Activated naive CD4-positive, alpha-beta T cell treated with anti-CD3 and anti-CD28 coated beads for 36 hours (primary cell): ENCODE measurements at places on chromosomes 1 and 21. TPM values are rescaled to one million over a fixed set of nuclear protein-coding genes. Genes with fewer than 3 reads are reported as not detected.

DNA sequence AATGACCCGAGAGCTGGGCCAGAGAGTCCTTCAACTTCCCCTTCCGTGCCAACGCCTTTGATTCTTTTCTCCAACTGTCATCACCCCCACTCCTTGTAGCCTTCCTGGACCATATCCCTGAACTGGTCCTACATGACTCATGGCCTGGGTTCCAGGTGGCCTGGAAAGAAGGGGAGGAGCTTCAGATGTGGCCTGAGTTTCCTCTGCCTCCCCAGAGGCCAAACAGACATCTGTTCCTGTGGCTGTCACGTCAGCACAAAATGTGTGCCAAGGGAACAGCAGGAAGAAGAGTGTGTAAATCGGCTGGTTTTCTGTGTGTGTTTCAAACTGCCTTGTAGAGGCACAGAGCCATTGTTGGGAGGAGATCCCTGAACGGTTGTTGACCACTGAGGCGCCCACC, 24.9 kb upstream of the KIRREL1 start:
- no peak for DNase-seq

DNA sequence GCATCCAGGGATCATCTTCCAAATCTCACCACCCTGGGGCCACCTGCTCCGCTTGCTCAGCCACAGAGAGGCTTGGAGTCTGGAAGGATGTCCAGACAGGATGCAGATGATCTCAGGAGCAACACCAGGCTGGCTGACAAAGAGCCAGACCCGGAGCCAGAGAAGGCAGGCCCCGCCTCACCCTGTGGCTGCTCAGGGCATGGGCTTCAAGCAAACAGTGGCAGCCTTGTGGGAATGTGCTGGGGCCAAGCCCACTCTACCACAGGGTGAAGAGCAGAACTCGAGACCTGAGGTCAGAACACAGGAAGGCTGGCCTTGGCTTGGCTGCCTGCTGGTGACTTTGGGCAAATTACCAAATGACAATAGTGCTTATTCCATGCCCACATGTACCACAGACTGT, 45.5 kb downstream of the MRPL37 start:
- DNase-seq: no peak

The CAPN8 gene
- not detected for total RNA-seq

DNA sequence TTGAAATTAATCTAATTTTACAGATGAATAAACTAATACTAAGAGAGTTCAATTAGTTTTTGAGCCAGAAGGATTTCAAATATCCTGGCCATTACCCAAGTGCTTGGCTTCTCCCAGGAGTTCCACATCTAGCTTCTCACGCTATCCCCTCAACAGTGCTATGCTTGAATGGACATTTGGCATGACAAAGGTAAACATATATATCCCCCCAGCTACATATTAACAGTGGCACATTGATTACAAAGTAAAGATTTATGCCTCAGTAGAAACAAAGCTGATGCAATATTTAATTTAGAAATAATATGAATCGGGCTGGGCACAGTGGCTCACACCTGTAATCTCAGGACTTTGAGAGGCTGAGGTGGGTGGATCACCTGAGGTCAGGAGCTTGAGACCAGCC, 434.6 kb upstream of the PRMT6 start:
- no peak for DNase-seq

- peak; percentile 30 for DNase-seq
These were observed 58.3 kb downstream of the UBE2T start for GRCh38 chr1:202283379-202283844.
